ENCODE measurements at places on chromosomes 2 and 18.
A peak's percentile ranks its signal among the peaks of the same experiment; 100 is the strongest.

DNA sequence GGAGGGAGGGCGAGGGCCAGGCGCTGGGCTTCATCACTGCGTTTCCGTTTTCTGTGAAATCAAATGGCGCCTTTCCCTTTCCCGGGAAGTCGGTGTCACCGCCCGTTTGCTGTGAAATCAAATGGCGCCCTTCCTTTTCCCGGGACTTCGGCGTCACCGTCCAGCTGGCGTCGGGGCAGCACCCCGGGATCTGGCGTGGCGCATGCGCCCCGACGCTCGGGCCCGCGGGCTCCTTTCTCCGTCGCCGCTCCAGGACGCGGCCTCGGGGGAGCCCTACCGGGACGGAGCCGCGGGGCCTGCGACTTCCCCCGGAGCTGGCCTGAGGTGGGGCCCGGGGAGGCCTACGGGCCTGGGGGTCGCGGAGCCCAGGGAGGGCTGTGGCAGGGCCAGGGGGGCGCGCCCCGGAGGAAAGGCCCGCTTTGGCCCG lies at the start of gene FAM228A:
Gene FAM228A (plus strand): TSS at position 203 of the 427 bp plus-strand sequence. CDS start 428 bp downstream, outside the sequence.
- H3K27ac ChIP-seq, result peak within 1 kb of the TSS; percentile 9
- no peaks in the 10 kb centered on the region for H3K27me3 ChIP-seq
- H3K36me3 ChIP-seq, result no peaks in the 10 kb centered on the region

GRCh38 chr2:229903037-229903436 lies 18.8 kb downstream of the TRIP12 start:
- no peaks in the 10 kb centered on the region for H3K27me3 ChIP-seq
- H3K4me1 ChIP-seq, result peaks cover 14% of the 10 kb centered on the region
- peaks cover 56% of the 10 kb centered on the region for H3K36me3 ChIP-seq
- H3K27ac ChIP-seq, result peak overlapping the region; percentile 39

DNA sequence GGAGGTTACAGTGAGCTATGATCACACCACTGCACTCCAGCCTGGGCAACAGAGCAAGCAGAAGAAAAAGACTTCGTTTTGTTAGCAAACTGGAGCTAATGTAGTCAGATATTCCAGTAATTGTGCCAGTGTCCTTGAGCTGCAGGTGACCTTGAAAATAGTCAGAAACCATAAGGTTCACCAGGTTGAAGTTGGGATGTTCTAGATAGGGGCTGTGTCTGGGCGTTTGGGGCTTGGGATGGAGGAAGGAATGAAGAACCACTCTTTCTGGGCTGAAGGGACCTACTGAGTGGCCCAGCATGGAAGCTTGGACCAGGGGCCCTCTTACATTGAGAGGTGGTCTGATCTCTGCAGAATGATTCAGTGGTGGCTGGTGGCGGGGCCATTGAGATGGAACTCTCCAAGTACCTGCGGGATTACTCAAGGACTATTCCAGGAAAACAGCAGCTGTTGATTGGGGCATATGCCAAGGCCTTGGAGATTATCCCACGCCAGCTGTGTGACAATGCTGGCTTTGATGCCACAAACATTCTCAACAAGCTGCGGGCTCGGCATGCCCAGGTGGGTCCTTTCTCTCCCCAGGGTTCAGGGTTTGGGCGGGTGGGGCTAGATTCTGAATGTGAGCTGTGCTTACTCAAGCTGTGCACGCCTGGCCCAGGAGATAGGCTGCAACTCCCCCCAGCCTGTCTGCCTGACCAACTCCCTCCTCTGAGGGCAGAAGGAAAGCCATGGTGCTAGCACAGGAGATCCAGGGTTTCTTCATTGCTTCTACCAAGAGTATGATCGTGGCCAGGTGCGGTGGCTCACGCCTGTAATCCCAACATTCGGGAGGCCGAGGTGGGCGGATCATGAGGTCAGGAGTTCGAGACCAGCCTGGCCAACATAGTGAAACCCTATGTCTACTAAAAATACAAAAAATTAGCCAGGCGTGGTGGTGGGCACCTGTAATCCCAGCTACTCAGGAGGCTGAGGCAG lies 17.1 kb downstream of the CCT7 start:
- H3K4me3 ChIP-seq, result no peak overlapping the region
- H3K36me3 ChIP-seq, result peaks cover 79% of the 10 kb centered on the region
- no peak for DNase-seq
- no peak overlapping the region for H3K27ac ChIP-seq
- peaks cover 10% of the 10 kb centered on the region for H3K4me1 ChIP-seq

DNA sequence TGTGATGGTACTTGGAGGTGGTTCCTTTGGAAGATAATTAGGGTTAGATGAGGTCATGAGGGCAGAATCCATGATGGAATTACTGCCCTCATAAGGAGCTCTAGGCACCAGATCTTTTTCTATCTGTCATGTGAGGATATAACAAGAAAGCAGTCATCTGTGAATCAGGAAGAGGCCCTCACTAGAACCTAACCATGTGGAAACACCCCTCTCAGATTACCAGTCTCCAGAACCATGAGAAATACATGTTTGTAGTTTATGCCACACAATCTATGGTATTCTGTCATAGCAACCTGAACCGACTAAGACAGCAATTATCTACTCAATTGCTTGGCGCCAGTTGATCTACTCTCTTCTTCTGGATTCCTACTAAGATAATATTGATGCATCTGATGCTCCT lies 2.4 kb upstream of the SERPINB10 start:
- H3K27ac ChIP-seq, result no peak overlapping the region
- H3K27me3 ChIP-seq, result no peaks in the 10 kb centered on the region
- no peaks in the 10 kb centered on the region for H3K36me3 ChIP-seq
- no peak for DNase-seq
- H3K4me1 ChIP-seq, result peaks cover 12% of the 10 kb centered on the region

DNA sequence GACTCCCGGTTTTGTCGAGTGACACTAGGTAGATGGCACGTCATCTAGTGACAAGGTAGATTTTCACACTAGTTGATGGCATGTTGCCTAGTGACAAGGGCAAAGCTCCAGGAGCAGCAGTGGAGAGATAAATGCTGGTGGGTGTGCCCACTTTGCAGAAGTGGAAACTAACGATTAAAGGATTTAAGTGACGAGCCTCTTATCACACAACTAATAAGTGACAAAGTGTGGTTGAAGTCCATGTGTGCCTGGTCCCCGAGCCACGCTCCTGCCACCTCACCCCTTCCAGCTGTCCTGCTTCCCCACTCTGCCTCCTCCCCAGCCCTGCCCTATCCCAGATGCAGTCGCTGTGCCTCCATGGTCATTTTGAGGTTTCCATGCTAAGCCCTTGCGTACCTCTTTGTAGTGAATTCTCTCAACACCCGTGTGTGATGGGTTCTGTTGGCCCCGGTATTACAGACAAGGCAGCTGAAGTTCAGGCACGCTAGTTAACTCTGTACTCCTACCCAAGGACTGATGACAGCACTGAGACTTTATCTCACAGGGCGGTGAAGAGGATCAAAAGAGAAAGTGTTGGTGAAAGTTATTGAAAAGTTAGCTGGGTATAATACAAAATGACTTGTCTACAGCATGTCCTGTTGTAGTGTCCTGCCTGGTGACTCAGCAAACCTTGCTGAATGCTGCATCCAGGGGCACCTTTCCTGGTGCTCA lies 113.4 kb upstream of the GLI2 start:
- no peaks in the 10 kb centered on the region for H3K36me3 ChIP-seq
- no peak overlapping the region for H3K4me3 ChIP-seq
- peaks cover 23% of the 10 kb centered on the region for H3K4me1 ChIP-seq
- H3K27ac ChIP-seq, result no peak overlapping the region
- H3K27me3 ChIP-seq, result no peaks in the 10 kb centered on the region

DNA sequence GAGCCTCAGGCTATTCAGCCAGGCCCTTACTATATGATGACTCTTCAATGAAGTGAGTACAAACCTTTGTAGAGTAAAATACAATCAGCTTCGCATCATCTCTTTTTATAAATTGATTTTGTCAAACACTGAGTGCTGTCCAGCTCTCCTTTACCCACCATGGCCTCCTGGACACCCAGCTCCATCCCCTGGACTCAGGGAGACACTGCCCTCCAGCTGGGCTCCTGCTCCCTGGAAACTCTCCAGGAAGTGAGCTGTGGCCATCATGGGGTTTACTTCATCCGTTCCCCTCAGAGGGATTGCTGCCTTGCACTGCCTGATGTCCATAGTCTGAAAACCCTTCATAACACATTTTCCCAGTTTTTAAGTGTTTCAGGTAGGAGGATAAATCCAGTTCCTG lies 82.5 kb upstream of the XIRP2 start:
- no peaks in the 10 kb centered on the region for H3K27me3 ChIP-seq
- H3K27ac ChIP-seq, result no peak overlapping the region
- no peaks in the 10 kb centered on the region for H3K4me1 ChIP-seq
- no peak for DNase-seq
- H3K36me3 ChIP-seq, result no peaks in the 10 kb centered on the region
- no peak overlapping the region for H3K4me3 ChIP-seq

DNA sequence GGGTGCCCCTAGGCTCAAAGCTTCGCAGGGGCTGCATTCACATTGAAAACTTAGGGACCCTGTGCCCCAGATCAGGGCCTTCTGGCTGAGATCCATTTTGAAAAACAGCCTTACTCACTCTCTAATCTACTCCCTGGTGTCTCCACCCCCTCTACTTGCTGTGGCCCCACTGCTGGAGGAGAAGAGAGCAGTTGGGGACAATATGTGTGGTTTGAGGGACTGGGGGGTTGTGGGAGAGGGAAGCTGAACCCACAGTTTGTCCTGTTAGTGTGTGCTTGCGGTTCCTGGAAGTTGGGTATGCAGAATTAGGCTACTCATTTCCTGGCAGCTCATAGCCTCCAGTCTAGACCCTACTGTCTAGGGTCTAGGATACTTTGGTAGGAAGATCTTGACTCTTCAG lies 211.4 kb downstream of the PRKCE start:
- H3K36me3 ChIP-seq, result no peaks in the 10 kb centered on the region
- no peaks in the 10 kb centered on the region for H3K4me1 ChIP-seq
- no peak overlapping the region for H3K4me3 ChIP-seq
- DNase-seq, result no peak

GRCh38 chr18:31658670-31659575 lies 25.5 kb downstream of the B4GALT6 start:
- H3K4me1 ChIP-seq, result peaks cover 9% of the 10 kb centered on the region
- H3K36me3 ChIP-seq, result peaks cover 5% of the 10 kb centered on the region
- H3K27me3 ChIP-seq, result no peaks in the 10 kb centered on the region

DNA sequence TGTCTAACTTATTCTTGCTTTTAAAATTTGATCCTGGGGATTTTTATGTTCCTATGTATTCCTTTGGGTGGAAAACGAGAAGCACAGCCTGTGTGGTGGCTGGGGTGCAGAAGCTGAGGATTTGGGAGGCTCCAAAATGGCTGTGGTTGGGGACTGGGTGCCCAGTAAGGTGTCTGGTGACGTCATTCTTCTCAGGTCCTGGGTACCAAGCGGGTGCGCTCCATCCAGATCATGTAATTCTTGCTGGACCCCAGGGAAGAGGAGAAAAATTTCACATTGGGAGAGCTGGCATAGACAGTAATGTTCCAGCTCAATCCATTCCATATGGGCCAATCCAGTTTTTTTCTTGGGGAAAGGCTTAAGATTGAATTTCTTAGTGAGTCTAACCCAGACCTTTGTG lies 61.1 kb upstream of the THOC1 start:
- no peaks in the 10 kb centered on the region for H3K27me3 ChIP-seq
- no peaks in the 10 kb centered on the region for H3K4me1 ChIP-seq
- no peaks in the 10 kb centered on the region for H3K36me3 ChIP-seq
- H3K27ac ChIP-seq, result no peak overlapping the region
- no peak overlapping the region for H3K4me3 ChIP-seq
- DNase-seq, result no peak

DNA sequence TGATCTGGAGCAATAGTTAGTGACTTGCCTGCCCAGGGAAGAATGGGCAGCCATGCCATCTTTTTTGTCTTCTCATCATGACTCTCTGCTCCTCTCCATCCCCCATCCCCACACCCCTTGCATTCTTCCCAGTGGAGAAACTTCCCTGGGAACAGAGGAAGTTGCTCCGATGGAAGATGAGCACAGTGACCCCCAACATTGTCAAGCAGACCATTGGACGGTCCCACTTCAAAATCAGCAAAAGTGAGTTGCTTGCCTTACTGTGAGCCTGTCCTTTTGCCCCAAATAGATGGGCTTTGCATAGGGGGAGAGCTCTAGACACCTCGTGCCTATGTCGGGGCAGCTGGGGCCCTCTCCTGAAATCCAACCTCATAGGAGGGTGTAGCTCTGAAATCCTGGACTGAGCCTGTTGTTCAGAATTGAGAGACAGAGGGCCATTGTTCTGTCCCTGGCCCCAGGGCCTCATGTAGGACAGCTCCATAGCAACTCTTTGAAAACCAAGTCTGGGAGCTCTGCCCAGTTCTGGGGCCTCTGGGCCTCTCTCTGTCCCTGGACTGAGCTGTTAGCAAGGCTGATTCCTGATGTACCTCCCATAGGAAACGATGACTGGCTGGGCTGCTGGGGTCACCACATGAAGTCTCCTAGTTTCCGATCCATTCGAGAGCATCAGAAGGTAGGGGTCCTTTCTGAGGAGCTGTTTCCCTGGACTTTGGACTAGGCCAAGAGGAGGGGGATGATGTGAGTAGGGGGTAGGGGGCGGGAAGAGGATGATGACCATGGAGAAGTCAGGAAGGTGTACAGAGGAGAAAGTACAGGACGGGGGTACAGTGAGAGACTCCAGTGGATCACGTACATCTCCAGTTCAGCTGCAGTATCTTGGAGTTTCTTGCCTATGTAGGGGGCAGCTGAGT lies 35.2 kb downstream of the TTLL4 start:
- no peaks in the 10 kb centered on the region for H3K4me1 ChIP-seq
- H3K27ac ChIP-seq, result no peak overlapping the region
- no peaks in the 10 kb centered on the region for H3K27me3 ChIP-seq
- no peak overlapping the region for H3K4me3 ChIP-seq
- no peak for DNase-seq

- no peak overlapping the region for H3K4me3 ChIP-seq
- H3K27ac ChIP-seq, result no peak overlapping the region
- H3K36me3 ChIP-seq, result no peaks in the 10 kb centered on the region
- no peaks in the 10 kb centered on the region for H3K27me3 ChIP-seq
- no peak for DNase-seq
These were observed 16.3 kb upstream of the ARHGEF4 start for GRCh38 chr2:130820279-130820861.

GRCh38 chr2:27653397-27653796 lies 10.0 kb downstream of the SUPT7L start:
- H3K4me3 ChIP-seq, result no peak overlapping the region
- H3K27me3 ChIP-seq, result no peaks in the 10 kb centered on the region
- peaks cover 9% of the 10 kb centered on the region for H3K4me1 ChIP-seq
- no peak for DNase-seq

GRCh38 chr2:128495996-128496547 lies 177.4 kb upstream of the HS6ST1 start:
- H3K4me3 ChIP-seq, result no peak overlapping the region
- no peak for DNase-seq
- no peaks in the 10 kb centered on the region for H3K4me1 ChIP-seq

DNA sequence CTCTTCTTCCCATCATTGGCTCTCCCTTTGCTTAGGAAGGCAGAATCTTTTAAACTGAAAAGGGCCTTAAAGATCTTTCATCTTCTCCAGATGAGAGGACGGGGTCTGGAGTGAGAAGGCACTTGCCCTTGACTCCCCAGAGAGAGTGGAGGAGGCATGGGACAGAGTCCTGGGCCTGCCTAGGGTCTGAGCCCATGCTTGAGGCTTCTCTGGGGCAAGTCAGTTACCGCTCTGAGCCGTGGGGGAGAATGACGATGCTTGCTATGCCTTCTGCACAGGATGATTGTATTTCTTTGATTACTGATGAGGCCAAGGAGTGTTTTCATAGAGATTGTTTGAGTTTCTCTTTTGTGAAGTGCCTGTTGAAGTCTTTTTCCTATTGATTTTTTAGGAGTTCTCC lies 921 bp downstream of the PLB1 start:
- no peaks in the 10 kb centered on the region for H3K27me3 ChIP-seq
- H3K27ac ChIP-seq, result no peak overlapping the region
- H3K36me3 ChIP-seq, result no peaks in the 10 kb centered on the region
- no peaks in the 10 kb centered on the region for H3K4me1 ChIP-seq

GRCh38 chr2:1937066-1937465 lies 192.8 kb upstream of the PXDN start:
- no peak overlapping the region for H3K4me3 ChIP-seq
- no peak for DNase-seq
- H3K27me3 ChIP-seq, result no peaks in the 10 kb centered on the region
- H3K36me3 ChIP-seq, result no peaks in the 10 kb centered on the region
- H3K4me1 ChIP-seq, result no peaks in the 10 kb centered on the region

Measured in RWPE2 (cell line).